ENCODE measurements at places on chromosomes 6 and 20. TPM values are rescaled to one million over a fixed set of nuclear protein-coding genes. Genes with fewer than 3 reads are reported as not detected.
A peak's percentile ranks its signal among the peaks of the same experiment; 100 is the strongest.

GRCh38 chr6:111534231-111534751, 51.3 kb upstream of the REV3L start:
- DNase-seq, result no peak

- no peak for DNase-seq
These were observed at the start of gene OVOL2 for GRCh38 chr20:18057101-18057993. Gene OVOL2 (minus strand): TSS chr20:18057916. CDS start chr20:18057634, 282 bp downstream.

- DNase-seq, result peak; percentile 37
These were observed 15.4 kb downstream of the EZR start for GRCh38 chr6:158803733-158804143.

DNA sequence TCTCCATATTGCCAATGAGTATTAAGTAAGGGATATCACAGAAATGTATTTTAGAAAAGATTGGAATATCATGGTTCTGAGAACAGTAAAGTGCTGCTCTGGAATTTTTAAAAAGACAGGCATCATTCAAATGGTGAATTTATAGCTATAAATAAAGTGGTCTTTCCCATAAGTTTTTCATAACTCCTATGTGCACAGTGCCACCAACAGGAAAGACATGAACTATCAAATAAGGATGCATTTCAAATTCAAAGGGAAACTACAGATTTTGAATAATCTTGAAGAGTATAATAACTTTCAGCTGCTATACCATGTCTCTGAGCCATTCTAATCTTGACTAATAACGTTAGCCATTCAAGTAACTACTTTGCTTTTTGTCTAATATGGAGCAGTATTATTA, 456.8 kb upstream of the GJE1 start:
- DNase-seq, result no peak

- no peak for DNase-seq
These were observed 138.4 kb upstream of the TOP1 start for GRCh38 chr20:40890181-40890580.

DNA sequence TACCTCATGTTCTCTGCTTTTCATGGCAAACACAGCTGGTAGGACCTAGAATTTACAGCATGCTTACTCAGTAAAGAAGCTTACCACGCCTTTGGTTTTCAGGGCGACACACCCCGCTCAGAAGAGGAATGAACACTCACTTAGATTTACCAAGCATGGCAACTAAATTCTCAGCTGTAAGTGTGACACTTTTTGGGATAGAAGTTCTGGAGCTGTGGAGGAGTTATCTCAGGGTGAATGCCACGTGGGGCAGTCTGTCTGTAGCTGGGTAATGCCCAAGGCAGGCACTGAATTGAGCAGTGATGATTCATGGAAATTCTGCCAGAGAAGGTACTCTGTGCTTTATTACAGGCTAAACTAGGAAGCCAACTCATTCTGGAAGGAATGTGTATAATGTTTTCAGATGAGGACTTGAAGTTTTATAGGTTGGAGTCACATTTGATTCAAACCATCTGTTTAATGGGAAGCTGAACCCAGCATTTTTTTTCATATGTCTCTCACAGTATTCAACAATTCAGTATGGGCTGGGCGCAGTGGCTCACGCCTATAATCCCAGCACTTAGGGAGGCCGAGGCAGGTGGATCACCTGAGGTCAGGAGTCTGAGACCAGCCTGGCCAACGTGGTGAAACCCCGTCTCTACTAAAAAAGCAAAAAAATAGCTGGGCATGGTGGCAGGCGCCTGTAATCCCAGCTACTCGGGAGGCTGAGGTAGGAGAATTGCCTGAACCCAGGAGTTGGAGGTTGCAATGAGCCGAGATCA, 3.5 kb upstream of the PRIM2 start:
- no peak for DNase-seq

GRCh38 chr20:63807654-63808053, 23.4 kb downstream of the ZBTB46 start:
- DNase-seq, result no peak

DNA sequence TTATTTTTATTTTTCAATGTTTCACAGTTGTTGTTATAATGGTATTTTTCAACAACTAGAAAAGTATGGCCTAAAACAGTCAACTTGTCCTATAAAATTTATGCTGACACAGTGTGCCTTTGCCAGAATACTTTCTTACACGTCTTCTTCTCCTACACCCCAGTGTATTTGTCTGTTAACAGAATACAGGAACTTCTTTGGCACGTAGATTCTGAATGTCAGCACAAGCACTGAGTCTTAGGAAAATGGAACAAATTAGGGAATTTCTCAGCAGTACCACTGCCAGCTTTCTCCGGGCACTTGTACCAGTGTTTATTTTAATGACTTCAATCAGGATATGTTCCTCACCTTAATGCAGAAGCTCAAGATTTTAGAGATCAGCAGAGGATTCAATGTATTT, 26.7 kb upstream of the AKIRIN2 start:
- no peak for DNase-seq

- DNase-seq, result no peak
These were observed 17.8 kb downstream of the LRP11 start for GRCh38 chr6:149846321-149846720.

- DNase-seq, result no peak
These were observed 312.1 kb downstream of the TFAP2C start for GRCh38 chr20:56941101-56941686.

- no peak for DNase-seq
These were observed 53.3 kb downstream of the TRAM2 start for GRCh38 chr6:52523378-52524142.

- DNase-seq, result peak; percentile 46
These were observed 78.0 kb downstream of the DLGAP4 start for GRCh38 chr20:36384022-36384619.

DNA sequence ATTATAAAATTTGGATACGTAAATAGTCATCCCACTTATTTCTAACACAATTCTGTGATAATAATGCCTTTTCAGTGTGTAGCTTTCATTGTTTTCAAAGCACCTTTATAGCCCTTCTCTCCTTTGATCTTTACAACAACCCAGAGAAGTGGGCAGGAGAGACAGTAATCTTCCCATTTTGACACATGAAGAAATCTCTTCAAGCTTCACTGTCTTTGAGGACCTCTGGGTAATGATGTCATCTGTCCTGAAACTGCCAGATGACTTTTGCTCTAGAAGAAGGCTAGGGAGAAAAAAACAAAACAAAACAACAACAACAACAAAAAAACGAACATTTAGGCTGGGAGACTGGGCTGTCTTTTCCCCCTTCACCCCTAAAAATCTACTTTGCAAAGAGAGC, 203.0 kb downstream of the KCNQ5 start:
- DNase-seq, result no peak

The HLA-C gene
- 974 TPM for total RNA-seq

The ZNF165 gene
- 5.1 TPM for total RNA-seq

The ADGRF1 gene
- total RNA-seq, result not detected

The BPIFB1 gene
- not detected for total RNA-seq

The CAP2 gene
- not detected for total RNA-seq

The MUCL3 gene
- total RNA-seq, result 0.09 TPM

The OR2J3 gene
- not detected for total RNA-seq

The TFAP2D gene
- total RNA-seq, result not detected

The SLC22A2 gene
- total RNA-seq, result not detected
